Hematopoietic multipotent progenitor cell treated with erythropoietin and hydrocortisone succinate and interleukin-3 and kit ligand, for 15 days (in vitro differentiated cells): ENCODE measurements at places on chromosomes 5 and 9.

DNA sequence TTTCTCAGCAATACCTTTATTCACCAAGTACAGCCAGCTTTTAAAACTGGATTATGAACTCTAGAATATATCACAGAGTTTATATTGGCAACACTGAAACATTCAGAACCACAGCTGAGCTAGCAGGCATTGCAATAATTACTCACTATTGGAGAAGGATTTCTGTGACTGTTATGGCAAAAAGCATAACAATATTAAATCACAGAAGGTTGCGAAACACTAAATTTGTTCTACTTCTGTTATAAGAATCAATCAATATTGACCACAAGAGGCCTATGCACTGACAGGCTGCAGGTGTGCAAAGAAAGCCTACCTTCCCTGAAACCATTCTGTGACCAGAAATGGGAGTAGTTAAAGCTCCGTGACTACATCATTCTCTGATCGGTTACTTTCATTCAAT lies 59.2 kb downstream of the AP3B1 start:
- DNase-seq, result no peak

GRCh38 chr5:166624573-166624972 lies 1666.9 kb upstream of the WWC1 start:
- no peak for DNase-seq

DNA sequence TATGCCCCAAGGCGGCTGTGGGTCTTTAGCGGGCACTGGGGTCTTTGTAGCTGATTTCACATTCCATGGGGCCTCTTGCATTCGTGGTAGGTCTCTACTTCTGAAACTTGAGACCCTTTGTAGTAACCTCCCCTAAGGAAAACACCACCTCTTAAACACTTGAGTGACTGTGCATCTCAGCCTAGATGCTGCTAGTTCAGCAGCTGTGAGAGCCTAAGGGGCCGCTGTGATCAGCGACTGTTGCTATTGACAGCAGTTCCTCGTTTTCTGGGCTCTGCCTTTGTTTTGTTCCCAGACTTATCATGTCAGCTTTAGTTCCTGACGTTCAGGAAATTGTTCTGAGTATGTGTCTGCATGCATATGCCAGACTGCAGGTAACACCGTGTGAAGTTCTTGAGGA lies 171.2 kb downstream of the HSPA4 start:
- DNase-seq, result no peak

DNA sequence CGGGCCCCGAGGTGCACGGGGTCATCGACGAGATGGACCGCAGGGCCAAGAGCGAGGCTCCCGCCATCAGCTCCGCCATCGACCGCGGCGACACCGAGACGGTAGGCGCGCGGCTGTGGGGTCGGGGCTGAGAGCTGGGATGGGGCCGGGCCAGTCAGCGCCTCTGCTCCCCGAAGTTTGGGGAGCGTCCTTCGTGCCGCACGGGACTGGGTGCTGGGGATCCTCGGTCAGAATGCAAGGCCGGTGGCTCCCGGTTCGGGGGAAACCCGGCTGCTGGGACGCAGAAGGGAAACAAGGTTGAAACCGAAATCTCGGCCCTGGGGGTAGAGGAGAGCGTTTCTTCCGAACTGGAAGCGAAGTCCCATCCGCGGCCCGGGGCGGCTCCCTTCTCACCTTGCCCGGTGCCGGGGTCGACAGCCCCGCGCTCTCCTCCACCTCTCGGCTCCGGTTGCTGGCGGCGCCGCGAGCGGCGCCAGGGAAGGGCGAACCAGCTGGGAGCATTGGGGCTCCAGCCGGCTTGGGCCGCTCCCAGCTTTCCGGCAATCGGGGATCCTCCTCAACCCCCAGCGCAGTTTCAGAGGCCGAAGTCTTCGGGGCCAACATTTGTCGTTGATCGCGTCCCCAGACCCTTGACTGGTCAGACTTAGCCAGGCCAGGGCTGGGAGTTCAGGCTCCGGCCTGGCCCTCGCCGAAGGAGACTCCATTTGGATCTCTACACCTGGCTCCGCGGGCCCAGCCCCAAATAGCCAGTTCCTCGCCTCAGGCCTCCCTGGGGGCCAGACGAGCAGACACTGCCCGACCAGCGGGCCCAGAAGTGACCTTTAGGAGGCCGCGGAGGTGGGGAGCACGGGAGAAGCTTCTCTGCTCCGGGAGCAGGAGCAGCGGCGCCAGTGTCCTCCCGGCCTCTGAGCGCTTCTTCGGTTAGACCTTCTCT lies 1.1 kb downstream of the LHX2 start:
- DNase-seq, result no peak

DNA sequence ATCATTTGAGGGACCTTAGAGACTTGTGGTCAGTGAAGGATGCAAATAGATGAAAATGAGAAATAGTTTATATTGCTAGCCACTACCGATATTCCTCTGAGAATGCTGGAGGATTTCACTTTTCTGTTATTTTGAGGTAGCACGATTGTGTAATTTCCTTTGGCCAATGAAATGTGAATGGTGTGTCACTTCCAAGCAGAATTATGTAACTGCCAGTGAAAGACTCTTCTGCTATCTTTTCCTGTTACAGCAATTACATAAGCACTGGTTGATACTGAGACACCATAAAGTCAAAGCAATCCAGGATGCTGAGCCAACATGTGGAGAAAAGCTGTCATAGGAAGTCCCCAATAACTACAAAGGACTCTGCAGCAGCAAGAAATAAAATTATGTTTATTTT lies 3.6 kb upstream of the PCDHA2 start:
- no peak for DNase-seq
